HT1080 (cell line): ENCODE measurements at places on chromosomes 6 and 20. TPM values are rescaled to one million over a fixed set of nuclear protein-coding genes. Genes with fewer than 3 reads are reported as not detected.
A peak's percentile ranks its signal among the peaks of the same experiment; 100 is the strongest.

DNA sequence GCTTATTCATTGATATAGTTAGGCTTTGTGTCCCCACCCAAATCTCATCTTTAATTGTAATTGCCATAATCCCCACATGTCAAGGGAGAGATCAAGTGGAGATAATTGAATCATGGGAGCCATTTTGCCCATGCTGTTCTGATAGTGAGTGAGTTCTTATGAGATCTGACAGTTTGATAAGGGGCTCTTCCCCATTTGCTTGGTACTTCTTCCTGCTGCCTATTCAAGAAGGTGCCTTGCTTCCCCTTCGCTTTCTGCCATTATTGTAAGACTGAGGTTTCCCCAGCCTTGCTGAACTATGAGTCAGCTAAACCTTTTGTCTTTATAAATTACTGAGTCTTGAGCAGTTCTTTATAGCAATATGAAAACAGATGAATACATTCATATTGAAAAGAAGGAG lies 45.6 kb downstream of the CENPW start:
- no peak for DNase-seq

DNA sequence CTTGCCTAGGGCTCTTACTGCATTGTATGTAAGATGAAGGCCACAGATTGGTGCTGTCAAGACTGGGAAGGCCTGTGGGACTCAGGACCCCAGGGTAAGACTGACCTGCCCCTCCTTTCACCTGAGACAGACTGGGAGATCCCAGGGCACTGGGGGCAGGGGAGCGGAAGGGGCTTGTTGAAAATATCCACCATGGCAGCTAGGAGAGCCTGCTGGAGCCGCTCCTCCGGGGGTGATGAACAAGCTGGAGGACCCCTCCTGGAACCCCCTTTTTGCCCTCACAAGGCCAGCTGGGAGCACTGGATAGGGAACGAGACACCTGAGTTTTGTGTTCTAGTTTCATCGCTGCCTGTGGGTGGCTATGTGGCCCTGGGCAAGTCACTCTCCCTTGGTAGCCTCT lies 9.2 kb upstream of the SDCBP2 start:
- no peak for DNase-seq

DNA sequence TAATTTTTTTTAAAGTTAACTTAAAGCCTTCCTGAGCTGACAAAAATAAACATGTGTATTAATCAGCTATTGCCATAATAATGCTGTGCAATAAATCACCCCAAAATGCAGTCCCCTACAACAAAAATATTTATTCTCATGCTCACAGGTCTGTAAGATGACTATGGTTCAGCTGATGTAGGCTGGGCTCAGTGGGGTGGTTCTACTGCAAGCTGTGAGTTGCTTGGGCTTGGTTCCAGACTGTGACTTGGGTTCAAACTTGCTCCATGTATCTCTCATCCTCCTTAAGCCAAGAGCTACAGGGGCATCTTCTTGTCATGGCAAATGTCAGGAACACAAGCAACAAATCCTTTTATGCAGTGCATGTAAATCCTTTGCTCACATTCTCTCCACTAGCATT lies 644.3 kb downstream of the KIF16B start:
- DNase-seq: no peak

GRCh38 chr6:16141514-16141913 lies 12.6 kb downstream of the MYLIP start:
- no peak for DNase-seq

GRCh38 chr6:17589406-17590096 lies 10.6 kb upstream of the FAM8A1 start:
- DNase-seq: peak; percentile 86

- DNase-seq: no peak
Measured at GRCh38 chr20:36550790-36551299, 9.5 kb downstream of the MYL9 start.

- DNase-seq: peak; percentile 37
Measured at GRCh38 chr20:45037050-45037449, 63.9 kb downstream of the KCNS1 start.

GRCh38 chr6:127484212-127484863 lies 25.1 kb upstream of the KIAA0408 start:
- peak; percentile 60 for DNase-seq

DNA sequence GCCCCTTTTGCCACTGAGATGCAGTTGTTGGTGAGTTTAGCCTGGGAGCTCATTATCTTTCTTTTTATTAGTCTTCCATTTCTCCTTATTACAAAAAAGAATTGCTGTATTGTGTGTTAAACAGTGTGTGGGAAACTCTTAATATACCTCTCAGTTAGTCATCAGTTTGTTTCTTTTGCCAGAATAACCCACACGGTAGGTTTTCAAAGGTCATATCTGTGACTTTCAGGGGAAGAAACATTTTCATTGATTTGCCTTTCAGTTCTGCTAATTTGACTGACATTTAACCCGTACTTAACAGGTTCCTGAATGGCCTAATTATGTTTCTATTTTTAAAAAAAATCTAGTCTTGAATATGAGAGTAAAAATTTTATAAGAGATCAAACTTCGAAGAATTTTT lies 145.3 kb downstream of the KHDC1L start:
- peak; percentile 53 for DNase-seq

DNA sequence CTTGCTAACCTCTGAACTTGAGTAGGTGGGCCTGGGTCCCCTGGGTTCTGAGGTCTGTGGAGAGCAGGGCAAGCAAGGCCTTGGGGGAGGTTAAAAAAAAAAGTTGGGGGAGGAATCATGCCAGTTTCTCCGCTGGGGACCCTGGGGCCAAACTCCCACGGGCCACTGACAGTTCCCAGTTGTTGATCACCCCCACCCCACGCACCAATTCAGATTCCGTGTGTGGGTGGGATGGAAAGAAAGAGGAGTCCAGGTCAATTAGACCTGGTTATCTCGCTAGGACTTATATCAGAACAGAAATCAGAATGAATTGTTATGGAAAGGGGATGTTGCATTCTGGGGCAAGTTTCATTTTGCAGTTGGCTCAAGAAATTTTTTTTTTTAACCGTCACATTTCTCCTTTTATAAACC lies 46.7 kb upstream of the SUPT3H start:
- DNase-seq: peak; percentile 34

DNA sequence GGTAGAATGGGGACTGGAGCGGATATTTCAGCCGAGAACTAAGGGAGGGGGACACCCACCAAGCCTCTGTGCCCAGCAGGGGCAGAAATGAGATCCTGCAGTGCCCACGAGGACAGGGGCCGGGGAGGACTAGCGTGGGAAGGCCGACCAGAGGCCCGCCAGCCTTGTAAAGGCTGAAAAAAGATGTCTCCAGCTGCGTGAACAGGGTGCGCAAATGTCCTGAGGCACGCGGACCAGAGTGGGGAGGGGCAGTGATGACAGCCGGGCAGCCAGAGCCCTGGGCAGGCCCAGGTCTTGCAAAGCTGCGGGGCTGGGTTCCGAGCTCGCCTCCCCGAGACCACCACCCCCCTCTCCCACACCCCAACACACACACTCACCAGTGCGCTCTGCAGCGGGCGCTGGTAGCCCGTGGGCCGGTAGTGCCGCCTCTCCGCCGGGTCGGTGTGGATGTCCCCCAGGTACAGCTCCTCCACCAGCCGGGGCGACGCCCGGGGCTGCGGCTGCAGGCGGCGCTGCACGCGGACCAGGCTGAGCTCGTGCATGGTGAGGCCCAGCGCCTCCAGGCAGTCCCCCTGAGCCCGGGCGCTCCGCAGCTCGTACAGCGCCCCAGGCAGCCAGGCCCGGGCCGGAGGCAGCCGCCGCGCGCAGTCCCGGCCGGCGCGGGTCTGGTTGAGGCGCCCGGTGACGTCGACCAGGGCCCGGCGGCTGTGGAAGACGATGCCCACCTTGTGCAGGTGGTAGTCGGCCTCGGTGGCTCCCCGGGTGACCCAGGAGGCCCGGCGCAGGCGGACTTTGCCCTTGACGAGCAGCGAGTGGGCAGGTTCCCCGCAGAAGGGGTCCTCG lies 48.2 kb downstream of the APCDD1L start:
- DNase-seq: no peak

LRP11 gene
- 17.4 and 17.7 TPM in 2 replicates for total RNA-seq

ENPP1 gene
- total RNA-seq: 17.9 and 24.7 TPM in 2 replicates
